T-helper 1 cell (primary cell): ENCODE measurements at places on chromosomes 16 and 17.
A peak's percentile ranks its signal among the peaks of the same experiment; 100 is the strongest.

GRCh38 chr16:180681-181564, 664 bp downstream of the HBQ1 start:
- DNase-seq = peak; percentile 82

GRCh38 chr16:23976524-23976923, 140.7 kb downstream of the PRKCB start:
- no peak for DNase-seq

- DNase-seq = no peak
Observed at GRCh38 chr17:27424941-27425340, 31.3 kb upstream of the KSR1 start.

DNA sequence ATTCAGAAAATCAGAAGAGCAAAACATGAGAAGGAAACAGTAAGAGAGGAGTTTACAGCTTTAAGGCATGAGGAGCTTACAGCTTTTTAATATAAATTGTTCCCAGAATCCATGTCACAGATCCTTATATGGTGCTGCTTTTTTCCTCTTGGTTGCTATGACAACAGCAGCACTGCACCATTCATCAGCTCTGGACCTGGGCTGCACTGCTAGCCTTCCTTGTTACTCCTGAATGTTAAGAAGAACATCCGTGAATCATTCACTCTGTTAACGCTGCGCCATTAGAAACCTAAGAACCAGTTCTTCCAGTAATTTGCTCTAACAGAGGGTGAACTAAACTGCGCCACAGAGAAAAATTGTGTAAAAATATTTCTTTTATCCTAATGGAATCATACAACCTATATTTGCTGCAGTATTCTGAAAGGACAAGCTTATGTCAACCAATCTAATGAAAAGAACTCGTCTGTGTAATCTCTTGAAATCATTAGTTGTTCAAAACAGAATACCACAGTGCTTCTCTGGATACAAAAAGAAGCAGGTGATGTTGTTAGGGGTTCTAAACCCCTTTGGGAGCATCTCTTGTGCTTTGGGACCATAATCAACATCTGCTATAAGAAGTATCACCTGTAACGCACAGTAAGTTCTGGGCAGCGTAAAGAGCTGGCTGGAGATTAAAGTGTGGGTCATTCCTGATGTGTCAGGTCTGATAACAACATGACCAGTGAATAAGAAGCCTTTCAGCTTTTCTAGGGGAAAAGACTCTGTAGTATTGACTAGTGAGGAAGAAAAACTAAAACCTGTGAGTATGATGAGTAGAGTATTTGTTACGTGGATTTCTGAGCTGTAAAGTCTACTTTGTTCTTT, 151.2 kb downstream of the TANC2 start:
- no peak for DNase-seq

DNA sequence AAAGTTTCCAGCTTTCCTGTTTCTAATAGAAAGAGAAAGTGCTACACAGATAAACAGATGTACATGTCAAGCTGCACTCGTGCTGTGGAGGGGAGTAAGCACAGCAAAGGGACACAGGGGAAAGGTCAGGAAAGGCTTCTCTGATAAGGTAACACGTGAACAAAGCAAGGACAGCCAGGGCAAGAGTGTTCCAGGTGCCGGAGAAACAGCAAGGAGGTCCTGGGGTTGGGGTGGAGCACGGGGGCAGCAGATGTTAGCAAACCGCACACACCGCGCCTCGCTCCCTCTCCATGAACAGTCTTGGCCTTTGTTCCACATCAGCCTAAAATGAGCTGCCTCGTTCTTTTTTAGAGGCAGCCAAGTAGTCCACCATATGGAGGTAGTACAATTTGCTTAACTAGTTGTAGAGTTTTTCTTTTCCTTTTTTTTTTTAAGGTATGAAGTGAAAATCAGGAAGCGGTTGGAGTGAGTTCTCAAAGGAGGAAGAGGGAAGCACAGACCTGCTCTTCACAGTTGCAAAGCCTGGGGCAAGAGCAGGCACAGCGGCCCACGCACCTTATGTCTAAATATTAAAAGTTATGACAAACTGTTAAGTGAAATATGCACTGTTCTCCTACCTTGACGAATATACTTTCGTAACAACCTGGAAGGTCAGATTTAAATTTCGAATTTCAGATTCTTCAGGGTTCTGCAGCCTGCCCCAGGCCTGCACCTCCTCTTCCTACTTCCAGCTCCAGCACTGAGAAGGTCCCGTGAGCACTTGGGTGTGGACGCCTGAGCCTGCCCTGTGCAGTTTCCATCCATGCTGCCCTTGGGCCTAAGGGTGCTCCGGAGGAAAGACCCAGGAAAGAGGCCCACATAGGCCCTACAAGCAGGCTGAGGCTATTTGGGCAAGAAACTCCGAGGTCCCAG, 41.5 kb upstream of the RPH3AL start:
- DNase-seq = no peak

DNA sequence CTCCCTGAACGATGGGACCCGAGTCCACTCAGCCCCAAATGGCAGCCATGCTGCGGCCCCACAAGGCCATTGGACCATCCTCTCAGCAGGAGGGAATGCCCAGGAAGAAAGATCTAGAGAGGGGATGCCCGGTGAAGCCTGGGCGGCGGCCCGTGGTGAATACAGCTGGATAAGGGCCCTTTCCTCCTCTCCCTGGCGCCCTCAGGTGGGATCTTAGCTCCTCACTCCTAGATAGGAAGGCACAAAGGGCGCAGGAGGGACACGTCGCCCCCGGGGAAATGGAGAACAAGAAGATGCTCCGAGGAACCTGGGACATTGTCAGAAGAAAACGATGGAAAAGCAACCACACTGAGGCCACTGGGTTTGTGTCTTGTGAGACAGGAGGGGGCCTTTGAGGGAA, 2.5 kb downstream of the CD300C start:
- no peak for DNase-seq
